Stimulated activated naive CD4-positive, alpha-beta T cell (primary cell): ENCODE measurements at places on chromosomes 12 and 14.
A peak's percentile ranks its signal among the peaks of the same experiment; 100 is the strongest.

DNA sequence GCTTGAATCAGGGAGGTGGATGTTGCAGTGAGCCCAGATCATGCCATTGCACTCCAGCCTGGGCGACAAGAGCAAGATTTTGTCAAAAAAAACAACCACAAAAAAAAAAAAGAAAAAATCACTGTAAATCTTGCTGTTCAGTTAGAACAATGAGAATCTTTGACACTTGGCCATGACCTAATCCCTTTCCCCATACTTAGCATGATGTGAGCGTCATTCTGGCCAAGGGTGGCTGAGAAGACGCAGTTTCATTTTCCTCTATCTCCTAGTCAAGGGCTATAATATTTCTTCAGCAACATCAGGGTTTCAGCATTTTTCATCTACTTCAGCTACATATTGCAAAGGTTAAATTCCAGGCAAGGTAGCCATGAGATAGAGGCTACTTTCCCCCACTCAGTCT is 599.4 kb upstream of the MDGA2 start:
- DNase-seq = no peak

GRCh38 chr14:76083796-76084765 is 67.6 kb upstream of the GPATCH2L start:
- no peak for DNase-seq

DNA sequence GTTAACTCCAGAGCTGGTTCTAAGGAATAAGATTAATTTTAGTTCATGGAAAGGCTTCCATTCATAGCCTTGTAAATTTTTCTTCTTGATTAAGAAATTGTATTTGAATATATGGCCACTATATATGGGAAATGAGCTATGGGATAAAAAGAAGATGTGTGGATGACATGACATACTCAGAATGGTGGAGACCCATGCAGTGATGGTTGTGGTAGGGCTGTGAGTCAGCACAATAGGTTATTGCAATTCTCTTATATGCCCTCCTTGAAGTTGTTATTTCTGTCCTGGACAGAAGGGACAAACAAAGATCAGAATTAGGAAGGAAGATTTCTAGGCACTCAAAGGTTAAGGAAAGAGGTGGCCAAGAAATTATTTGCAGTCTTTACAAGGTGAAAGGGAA is 21.5 kb downstream of the RASSF9 start:
- no peak for DNase-seq

DNA sequence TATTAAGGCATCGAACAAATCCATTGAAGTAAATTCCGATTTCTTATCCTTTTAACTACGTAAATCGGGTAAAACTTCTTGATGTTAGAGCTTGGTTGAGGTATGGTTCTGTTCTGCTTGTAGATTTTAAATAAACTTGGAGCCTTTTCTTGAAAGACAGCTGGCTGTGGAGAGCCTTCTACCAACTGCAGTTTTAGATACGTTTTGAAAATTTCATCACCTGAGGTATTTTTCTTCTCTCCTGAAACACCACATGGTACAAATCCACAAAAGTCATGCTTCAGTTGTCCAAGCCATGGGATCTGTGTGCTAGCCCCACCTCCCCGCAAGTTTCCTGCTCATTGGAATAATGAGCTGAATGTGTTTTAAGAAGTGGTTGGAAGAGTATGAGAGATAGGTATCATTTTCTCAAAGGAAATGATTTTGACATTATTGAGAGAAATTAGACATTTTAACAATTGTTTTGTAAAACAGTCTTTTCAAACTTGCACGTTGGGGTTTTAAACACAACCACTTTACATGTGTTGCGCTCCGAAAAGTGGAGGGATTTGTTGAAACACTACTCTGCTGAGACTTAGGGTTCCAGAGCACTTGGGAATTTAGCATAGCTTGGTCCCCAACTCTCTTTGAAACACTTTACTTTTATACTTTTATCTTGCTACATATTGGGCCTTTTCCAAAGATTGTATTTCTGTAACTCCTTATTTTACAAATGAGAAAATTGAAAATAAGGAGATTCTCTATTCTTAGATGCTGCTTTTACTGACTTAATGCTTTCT is 1.4 kb downstream of the PPM1A start:
- no peak for DNase-seq

- no peak for DNase-seq
Observed at GRCh38 chr12:113247123-113248050, 26.1 kb downstream of the TPCN1 start.

- peak; percentile 87 for DNase-seq
Observed at GRCh38 chr12:123601602-123602489, at the start of gene DDX55. Gene DDX55, plus strand, starts transcription at chr12:123602099. Its CDS starts 50 bp downstream, at chr12:123602149.

DNA sequence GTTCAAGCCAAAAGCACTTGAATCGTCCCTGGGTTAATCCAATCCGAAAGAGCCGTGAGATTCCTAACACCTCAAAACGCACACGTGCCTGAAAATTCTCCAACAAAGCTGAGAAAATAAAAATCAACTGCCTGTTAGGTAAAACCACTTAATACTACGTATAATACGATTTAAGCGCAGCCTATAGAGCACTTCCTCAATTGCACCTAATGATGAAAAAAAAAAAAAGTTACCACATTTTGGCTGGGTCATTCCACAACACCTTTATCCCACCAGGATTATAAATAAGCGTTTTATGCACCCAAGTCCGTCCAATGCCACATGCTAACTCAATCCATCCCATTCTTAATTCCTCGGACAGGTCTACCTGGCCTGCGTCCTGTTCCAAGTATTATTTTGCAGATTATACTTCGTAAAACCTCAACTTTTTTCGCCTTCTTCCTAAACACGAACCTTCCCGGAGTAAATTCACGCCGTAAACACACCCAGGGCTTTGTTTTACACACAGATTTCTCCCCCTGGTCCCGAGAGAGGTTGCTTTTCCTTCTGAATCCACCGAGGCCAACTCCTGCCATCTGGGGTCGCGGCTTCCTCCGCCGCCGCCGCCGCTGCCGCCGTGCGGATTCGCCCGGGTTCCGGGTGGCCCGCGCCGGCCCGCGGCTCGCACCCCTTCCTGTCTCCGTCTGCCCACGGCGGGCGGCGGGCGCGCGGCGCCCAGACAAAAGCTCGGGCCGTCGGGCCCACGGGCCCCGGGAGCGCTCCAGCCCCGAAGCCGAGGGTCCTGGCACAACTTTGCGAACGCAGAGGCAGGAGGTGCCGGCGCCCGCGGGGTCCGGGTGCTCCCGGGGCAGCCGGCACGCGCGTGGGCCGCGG is 66.2 kb downstream of the RNF34 start:
- no peak for DNase-seq

- no peak for DNase-seq
Observed at GRCh38 chr12:1799882-1800400, 20.4 kb upstream of the LRTM2 start.

DNA sequence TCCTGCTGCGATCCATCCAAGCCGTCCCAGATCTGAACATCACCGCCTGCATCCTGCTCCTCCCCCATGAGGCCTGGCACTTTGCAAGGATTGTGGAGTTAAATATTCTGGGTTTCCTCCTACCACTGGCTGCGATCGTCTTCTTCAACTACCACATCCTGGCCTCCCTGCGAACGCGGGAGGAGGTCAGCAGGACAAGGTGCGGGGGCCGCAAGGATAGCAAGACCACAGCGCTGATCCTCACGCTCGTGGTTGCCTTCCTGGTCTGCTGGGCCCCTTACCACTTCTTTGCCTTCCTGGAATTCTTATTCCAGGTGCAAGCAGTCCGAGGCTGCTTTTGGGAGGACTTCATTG is 8.2 kb downstream of the BDKRB1 start:
- DNase-seq = no peak

DNA sequence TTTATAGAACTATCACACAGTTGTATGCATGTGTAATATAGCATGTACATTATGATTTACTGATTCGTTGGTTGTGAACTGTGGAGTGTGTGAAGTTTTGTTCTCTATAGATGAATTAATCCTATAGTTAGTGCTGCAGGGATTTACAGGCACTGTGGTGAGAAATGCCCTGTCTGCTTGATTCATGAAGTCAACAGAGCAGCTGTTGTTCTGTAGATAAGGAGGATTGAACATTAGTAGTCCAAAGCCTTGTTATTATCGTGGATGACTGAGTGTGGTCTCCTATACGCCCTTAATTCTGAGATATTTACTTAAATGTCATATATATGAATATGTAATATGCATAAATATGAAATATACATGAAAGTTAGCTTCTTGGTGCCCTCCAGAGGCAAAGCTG is 98.3 kb downstream of the DNAH10 start:
- DNase-seq = no peak

- no peak for DNase-seq
Observed at GRCh38 chr14:90491911-90492531, 95.2 kb downstream of the CALM1 start.

DNA sequence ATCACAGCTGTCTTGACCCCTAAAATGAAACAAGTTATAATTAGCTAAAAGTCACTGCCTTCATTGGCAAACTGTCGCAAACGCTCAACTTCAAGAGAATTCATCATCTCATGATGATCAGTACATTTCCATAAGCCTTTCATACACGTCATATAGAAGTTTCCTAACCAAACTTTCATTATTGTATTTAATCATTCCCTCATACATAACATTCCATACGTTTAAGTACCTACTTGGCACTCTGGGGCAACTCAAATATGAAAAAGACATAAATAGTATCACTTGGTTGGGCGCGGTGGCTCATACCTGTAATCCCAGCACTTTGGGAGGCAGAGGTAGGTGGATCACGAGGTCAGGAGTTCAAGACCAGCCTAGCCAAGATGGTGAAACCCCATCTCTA is 12.4 kb upstream of the PPP2R5E start:
- no peak for DNase-seq

- no peak for DNase-seq
Observed at GRCh38 chr14:43479596-43480195, 1027.4 kb downstream of the FSCB start.

- no peak for DNase-seq
Observed at GRCh38 chr12:49582850-49583249, 14.9 kb upstream of the MCRS1 start.

GRCh38 chr14:63457498-63457897 is 85.7 kb downstream of the PPP2R5E start:
- no peak for DNase-seq

- DNase-seq = no peak
Observed at GRCh38 chr14:73259837-73260236, 22.5 kb downstream of the PAPLN start.

GRCh38 chr12:102756530-102756929 is 160.5 kb downstream of the PAH start:
- no peak for DNase-seq

DNA sequence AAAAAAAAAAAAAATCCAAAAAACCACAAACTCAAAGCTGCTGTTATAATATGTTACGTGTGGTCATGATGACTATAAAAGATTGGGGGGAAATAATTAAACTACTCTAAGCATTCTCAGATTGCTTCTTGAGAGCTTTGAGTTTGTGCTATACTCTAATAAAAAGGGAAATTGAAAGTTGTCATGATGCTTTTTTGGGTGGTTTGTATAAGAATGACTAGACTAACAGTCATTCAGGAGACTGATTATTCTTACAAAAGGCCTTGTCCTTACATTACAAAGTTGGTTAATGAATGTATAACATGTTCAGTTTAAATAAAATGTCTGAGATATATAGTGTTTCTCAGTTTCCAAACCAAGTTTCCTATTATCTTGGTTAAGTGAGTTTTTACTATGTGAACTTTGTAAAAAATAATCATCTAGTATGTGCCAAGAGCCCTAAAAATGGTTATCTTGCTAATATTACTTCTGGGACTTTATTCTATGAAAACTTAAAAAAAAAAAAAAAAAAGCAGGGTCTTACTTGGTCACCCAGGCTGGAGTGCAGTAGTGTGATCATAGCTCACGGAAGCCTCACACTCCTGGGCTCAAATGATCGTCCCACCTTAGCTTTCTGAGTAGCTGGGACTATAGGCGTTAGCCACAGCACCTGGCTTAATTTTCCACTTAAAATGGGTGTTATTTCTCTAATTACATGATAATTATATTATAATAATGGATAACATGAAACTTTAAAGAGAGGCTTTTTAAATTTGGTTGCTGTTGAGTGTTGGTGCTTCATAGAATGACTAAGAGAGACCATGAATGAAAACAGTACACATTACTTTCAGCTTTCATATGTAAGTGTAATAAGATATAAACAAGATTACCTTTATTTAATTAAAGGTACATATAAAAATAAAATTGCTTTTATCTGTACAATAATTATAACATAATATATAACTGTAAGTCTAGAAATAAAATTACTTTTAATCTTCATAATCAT is 459.6 kb upstream of the RGS6 start:
- DNase-seq = no peak

- DNase-seq = no peak
Observed at GRCh38 chr14:35875296-35875695, 49.2 kb downstream of the BRMS1L start.

- DNase-seq = no peak
Observed at GRCh38 chr12:77601069-77601468, 229.6 kb upstream of the NAV3 start.

DNA sequence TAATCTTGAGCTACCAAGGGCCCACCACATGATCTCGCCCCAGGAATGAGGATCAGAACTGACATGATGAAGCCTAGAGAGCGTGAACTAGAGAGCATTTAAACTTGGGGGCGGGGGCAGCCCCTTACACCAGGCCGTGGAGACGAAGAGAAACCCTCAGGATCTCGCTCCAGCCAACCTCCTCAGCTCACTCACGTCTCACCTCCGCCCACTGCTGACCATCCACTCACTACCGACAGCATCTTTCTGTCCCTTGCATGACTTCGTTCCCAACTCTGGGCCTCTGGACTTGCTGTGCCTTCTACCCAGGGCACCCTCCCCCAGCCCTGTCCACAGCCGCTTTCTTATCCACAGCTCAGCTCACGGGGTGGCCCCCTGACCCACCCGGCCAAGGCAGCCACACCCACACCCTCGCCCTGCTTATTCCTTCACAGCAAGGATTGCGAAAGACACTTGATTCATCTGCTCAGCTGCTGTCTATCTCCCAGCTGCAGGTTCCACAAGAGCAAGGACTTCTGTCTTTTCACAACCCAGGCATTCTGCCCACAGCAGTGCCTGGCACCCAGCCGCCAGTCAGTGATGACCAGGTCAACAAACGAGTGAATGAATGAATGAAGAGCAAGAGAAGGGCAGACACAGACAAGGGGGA is 6.4 kb downstream of the STX2 start:
- DNase-seq = no peak

DNA sequence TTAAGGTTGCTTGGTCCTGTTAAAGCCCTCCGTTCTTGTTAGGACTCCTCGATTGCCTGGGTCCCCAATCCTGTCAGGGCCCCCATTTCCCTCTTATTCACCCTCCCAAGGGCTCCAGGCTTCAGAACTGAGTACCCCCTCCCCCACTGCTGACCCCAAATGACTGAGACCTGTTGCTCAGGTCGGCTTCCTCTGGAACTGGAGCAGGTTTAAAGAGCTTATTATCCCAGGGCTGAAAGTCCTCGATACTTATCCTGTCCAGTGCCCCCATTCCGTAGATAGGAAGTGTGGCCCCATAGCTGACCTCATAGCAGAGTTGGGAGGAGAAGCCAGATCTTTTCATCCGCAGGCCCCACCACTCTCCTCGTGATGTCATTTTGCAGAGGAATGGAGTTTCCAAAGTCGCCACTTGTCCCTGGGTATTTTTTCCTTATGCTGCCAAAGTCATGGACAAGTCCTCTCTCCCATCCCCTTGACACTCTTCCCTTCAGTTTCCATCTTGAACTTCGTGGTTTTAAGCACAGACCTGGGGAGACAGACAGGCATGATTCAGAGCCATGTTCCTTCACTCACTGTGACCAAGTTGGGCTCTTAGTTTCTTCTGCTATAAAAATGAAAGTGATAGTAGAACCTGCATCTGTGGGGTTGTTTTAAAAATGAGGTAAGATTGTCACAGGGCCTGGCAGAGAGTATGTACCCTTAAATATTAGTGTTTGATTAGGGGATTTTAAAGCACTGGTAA is 1.2 kb downstream of the USP30 start:
- peak; percentile 45 for DNase-seq

GRCh38 chr14:21302013-21302835 is 22.3 kb downstream of the RPGRIP1 start:
- no peak for DNase-seq
